Activated CD4-positive, alpha-beta T cell treated with anti-CD3 and anti-CD28 coated beads, Interleukin-2, amount 10 ng/mL, durations not matched to agents 7 days and 5 days (primary cell): ENCODE measurements at places on chromosomes 5 and 9. TPM values are rescaled to one million over a fixed set of nuclear protein-coding genes. Genes with fewer than 3 reads are reported as not detected.

Gene LARP1
- total RNA-seq: 213 TPM

Gene FAM151B
- 0.52 TPM for total RNA-seq

Gene KCTD16
- total RNA-seq: 0.15 TPM

Gene GPRIN1
- total RNA-seq: 2.6 TPM

Gene ZNF618
- total RNA-seq: 0.27 TPM

Gene FAM78A
- total RNA-seq: 118 TPM

Gene RNF208
- total RNA-seq: 2.1 TPM

Gene BTF3
- 807 TPM for total RNA-seq
